ENCODE measurements at places on chromosomes 16 and 17. TPM values are rescaled to one million over a fixed set of nuclear protein-coding genes. Genes with fewer than 3 reads are reported as not detected.

GRCh38 chr16:75792771-75793492 lies 66.6 kb upstream of the CPHXL start:
- DNase-seq, result no peak

- DNase-seq, result no peak
These were observed 3.3 kb upstream of the RIPOR1 start for GRCh38 chr16:67525176-67525860.

DNA sequence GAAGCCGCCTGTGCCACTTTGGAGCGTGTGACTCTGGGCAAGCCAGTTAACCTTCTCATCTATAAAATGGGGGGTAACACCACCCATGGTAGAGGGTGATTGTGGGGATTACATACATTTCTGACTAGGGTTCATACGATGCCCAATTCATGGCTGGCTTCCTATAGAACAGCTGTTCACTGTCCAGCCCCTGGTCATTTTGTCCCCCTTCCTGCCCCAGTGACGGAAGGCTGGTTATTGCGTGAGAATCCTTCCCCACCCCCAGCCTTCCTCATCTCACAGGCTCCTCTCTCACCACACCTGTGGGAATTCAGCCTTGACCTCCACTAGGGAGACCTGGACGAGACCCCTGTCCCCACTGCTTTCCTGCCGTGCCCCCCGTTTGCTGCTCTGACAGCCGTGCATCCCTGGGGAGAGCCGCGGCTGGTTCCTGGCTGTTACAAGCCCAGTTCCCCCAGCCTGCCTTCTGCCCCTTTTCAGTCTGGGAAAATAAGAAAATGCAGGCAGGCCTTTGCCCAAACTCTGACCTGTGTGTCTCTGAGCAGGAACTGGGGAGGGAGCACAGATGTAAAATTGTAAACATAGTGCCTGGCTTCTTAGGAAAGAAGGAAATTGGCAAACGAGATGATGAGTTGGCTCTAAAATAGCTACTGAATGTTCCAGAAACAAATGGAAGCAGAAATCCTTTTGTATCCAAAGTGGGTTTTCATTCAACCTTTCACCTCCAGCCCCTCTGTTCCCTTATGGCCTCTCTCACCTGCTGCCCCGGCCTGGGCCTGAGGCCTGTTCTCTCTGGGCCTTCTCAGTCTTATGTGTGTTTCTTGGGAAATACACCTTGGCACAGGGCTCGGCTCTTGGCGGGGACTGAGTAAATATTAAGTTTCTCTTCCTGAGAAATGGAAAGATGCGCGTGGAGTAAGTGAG lies 67.3 kb downstream of the OR1D5 start:
- no peak for DNase-seq

DNA sequence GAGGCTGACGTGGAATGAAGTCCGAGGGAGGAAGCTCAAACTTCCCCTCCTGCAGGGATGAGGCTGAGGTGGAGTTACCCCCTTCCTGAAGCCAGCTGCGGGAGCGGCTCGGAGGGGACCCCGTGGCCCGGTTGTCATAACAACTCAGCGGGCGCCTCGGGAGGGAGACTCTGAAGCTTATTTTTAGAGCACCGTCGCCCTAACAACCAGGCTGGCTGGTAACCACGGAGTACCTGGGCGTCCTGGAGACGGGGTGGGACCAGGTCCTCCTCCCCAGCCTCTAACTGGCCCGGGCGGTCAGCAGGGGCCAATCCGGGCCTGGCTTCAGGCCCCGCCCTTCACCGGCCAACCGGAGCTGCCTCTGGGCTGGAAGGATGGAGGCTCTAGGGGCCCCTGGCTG lies 27.7 kb downstream of the NECAB2 start:
- DNase-seq, result no peak

Gene SNAI3
- not detected for polyA plus RNA-seq

Gene KRTAP17-1
- polyA plus RNA-seq, result not detected

Gene OR1A1
- not detected for polyA plus RNA-seq

Gene SPAG7
- 65.7 TPM for polyA plus RNA-seq

- DNase-seq, result no peak
These were observed 252.3 kb downstream of the SNX29 start for GRCh38 chr16:12228602-12229499.

DNA sequence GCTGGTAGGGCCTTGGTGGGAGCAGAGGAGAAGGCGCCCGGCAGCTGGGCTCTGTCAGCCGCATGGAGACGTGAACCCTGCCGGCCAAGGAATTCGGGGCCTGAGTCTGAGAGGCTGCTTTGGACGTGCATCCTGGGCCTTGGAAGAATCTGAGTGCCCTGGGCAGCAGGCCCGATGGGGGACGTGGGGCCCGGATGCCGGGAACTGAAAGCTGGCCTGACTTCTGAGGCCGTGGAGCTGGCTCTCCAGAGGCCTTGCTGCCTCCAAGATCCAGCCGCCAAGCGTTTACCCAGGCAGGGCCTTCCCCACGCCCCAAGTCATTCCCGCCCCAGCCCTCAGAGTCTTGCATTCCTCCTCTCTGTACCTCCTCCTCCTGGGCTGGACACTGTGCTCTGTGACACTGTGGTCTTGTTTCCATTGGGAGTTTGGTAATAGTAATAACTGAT lies 37.2 kb downstream of the NKD1 start:
- no peak for DNase-seq

GRCh38 chr17:49576917-49577649 lies 1.4 kb downstream of the NXPH3 start:
- no peak for DNase-seq

DNA sequence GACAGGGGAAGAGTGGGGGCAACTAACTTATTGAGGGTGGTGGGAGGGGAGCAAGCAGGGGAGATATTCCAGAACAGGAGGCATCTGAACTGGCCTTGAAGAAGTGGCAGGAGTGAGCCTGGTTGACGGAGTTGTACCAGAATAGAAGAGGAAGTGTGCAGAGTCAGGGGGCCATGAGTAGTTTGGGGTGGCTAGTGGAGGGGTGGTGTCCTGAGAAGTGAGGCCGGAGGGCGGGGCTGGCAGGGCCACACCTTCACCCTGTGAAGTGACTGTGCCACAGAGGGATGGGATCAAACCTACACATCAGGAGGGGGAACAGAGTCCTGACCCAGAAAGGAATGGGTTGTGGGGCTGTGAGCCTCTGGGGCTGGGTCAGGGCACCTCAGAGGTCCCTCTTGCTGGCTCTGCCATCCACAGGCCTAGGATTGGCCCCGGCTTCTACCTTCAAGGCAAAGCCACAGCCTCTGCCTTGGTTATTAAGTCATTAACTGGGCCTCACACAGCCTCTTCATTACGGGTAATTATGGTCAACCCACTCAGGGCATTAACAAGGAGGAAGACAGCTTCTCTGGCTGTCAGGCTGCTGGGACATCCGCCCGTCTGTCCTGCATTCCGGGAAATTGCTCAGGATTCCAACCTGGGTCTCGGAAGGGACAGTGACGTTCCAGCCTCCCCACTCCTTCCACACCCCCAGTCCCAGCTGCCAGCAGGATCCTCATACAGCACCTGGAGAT lies 12.7 kb downstream of the SPNS2 start:
- DNase-seq, result no peak

Gene KRTAP2-1
- not detected for polyA plus RNA-seq

GRCh38 chr17:75078284-75079022 lies 9.3 kb upstream of the SLC16A5 start:
- no peak for DNase-seq

- no peak for DNase-seq
These were observed 137.6 kb downstream of the RBFOX3 start for GRCh38 chr17:79473111-79473875.

GRCh38 chr16:25135254-25135878 lies 23.8 kb downstream of the LCMT1 start:
- no peak for DNase-seq

DNA sequence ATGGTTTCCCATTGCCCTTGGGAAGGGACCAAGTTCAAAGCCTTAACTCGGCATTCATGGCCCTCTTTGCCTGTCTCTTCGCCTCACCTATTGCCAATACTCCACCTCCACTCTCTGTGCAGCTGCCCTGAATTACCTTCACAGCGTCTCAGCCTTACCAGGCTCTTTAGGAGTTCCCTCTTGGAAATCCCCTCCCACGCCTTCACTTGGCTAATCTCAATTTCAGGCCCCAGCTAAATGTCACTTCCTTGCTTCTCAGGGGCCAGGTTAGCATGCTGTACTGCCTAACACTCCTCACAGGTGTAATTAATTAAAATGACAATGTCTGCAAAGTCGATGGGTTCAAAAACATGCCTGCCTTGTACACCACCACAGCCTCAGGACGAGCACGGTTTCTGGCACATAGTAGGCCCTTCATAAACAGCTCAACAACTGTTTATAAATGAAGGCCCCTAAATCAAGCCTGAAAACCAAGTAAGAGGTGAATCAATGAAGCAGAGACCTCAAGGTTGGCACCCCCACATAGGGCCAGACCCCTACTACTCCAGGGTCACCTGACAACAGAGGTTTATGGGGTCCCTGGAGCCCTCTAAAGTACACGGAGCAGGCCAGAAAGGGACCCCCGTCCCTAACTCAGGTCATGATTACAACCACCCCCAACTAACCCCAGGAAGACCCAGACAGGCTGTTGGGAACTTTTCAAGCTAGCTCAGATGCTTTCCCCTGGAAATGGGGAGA lies 11.2 kb upstream of the EEF2K start:
- DNase-seq, result no peak

Gene TBX21
- not detected for polyA plus RNA-seq

- no peak for DNase-seq
These were observed 45.8 kb upstream of the TAOK1 start for GRCh38 chr17:29344201-29344856.

Gene TUBG2
- polyA plus RNA-seq, result 13.5 TPM

GRCh38 chr17:48388955-48389743 lies 40.9 kb downstream of the SKAP1 start:
- no peak for DNase-seq

DNA sequence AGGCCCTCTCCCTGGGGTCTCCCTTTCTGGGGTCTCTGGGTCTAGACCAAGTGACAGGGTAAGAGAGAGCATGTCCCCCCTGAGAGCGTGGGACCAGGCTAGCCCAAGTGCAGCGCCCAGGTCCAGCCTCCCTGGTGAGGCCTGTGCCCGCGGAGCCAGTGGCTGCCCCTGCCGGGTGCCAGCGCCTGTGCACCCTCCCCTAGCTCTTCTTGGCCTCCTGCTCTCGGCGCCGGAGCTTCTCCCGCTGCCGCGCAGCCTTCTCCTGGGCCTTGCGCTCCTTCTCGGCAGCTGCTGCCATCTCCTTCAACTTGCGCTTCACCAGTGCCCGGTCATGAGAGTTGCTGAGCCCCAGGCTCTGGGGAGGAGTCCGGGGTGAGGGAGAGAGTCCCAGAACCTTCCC lies 17.3 kb downstream of the SAMD14 start:
- no peak for DNase-seq

Gene SHBG
- polyA plus RNA-seq, result 0.23 TPM

Gene SLC12A3
- polyA plus RNA-seq, result 0.01 TPM

DNA sequence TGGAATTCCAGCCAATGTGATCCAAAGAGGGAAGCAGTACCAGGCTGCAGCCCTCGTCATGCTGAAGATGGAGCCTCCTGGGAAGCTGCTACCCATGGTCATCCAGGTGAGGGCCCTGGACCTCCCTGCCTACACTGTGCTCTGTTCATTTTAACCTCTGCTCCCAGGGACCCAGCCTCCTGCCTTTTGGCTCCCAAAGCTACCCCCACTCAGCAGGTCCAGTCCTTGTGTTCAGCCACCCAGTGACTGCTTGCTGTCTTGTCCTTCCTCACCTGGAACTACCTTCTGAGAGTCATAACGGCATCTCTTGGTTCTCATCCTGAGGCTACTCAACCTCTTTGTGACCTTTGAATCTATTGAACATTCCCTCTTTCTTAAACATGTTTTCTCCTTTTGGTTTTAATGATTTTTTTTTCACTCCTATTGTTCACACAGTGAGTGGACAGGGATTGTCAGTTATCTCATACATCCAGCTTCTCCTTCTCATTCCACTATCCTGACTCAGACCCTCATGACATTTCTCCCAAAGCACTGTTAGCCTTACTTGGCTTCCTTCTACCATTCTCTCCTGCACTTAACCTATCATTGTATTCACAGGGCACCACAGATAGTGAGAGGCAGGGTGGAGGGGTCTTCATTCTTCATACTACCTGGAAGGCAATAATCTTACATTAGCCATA lies 53.3 kb downstream of the GOSR1 start:
- no peak for DNase-seq

- no peak for DNase-seq
These were observed 31.6 kb downstream of the TEKT5 start for GRCh38 chr16:10663146-10663545.

DNA sequence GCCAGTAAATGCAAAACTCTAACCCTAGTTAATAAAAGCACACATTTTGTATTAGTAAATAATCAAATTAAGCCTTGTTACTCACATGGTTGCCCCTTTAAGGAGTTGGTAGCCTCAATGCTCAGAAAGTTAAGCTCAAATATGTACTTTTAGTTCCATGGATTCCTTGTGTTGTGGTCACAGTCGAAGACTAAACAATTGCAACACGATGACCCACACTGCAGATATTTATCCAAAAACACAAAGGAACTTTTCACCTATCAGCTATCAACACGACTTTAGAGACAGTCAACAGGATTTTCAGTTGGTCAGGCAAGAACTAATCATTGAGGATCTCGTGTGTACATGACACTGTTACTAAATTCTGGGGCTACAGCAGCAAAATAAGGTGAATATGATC lies 47.4 kb upstream of the NUDT7 start:
- DNase-seq, result no peak

DNA sequence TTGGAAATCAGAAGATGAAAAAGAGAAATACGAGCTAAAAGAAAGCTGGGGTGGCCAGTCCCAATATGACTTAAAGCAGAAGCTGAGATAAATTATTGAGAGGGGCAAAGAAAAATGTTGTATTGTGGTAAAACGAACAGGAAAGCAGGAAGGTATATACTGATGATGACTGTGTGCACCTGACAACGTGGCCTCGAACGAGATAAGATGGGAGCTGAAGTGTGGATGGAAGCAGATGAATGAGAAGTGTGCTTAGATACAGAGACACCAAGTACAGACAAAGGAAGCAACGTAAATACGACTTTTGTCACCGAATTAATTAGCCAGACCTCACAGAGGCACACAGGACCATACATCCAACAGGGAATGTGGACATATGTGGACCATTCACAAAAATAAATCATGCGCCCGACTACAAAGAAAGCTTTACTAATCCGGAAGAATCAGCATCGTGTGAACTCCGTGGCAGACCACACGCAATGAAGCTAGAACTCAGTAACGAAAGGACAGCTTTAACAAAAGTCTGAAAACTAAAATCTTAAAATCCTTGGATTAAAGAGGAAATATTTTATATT lies 218.7 kb downstream of the RPTOR start:
- no peak for DNase-seq

DNA sequence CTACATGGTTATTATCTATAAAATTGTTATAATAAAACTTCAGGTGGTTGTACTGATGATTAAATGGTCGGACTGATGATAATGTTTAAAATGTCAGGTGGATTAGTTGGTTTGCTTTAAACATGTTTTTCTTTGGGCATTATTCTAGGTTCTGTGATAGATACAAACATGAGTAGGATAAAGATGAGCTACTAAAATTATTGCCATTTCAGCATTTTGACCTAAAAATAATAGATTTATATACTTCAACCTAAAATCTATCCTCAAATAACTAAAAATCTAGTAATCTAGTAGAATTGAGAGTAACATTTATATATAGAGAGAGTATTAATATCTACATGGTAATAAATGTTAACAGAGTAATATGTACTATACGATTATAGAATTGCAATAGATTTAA lies 241.7 kb upstream of the CDH8 start:
- no peak for DNase-seq

Gene KCNH4
- polyA plus RNA-seq, result not detected

Gene CLEC18B
- 0.46 TPM for polyA plus RNA-seq

Measured in keratinocyte (primary cell).